ENCODE measurements at places on chromosomes 16 and 17.
A peak's percentile ranks its signal among the peaks of the same experiment; 100 is the strongest.

- no peaks in the 10 kb centered on the region for H3K4me1 ChIP-seq
- no peak for DNase-seq
- no peak overlapping the region for H3K4me3 ChIP-seq
- no peaks in the 10 kb centered on the region for H3K36me3 ChIP-seq
- H3K27ac ChIP-seq, result no peak overlapping the region
Observed at GRCh38 chr16:68731637-68732036, 5.5 kb upstream of the CDH1 start.

- peaks cover 24% of the 10 kb centered on the region for H3K36me3 ChIP-seq
- H3K27me3 ChIP-seq, result no peaks in the 10 kb centered on the region
- DNase-seq, result peak; percentile 69
Observed at GRCh38 chr16:84482001-84482891, 22.2 kb downstream of the MEAK7 start.

- H3K27ac ChIP-seq, result no peak overlapping the region
- H3K36me3 ChIP-seq, result peaks cover 57% of the 10 kb centered on the region
- no peaks in the 10 kb centered on the region for H3K4me1 ChIP-seq
Observed at GRCh38 chr16:3672571-3673041, 18.1 kb downstream of the DNASE1 start.

DNA sequence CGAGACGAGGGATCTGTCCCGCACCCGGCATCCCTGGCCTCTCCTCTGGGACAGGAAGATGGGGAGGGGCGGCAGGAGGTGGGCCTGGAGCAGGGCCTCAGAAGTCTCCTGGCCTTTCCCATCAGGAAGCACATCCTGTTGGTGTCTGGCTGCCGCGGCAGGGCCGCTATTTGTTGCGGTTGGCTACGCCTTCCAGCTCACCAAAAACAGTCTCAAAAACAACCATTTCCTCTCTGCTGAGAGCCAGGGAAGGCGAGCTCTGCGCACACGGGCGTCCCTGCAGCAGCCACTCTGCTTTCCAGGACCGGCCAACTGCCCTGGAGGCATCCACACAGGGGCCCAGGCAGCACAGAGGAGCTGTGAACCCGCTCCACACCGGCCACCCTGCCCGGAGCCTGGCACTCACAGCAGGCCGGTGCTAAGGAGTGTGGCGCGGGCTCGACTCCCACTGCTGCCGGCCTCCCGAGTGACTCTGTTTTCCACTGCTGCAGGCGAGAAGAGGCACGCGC is at the start of gene TMEM204:
Gene TMEM204 (plus strand): TSS at position 224 of the 509 bp plus-strand sequence. CDS start 610 bp downstream, outside the sequence.
- peaks cover 34% of the 10 kb centered on the region for H3K4me1 ChIP-seq
- DNase-seq, result peak; percentile 86
- peak within 1 kb of the TSS; percentile 79 for H3K27ac ChIP-seq
- no peaks in the 10 kb centered on the region for H3K27me3 ChIP-seq
- no peaks in the 10 kb centered on the region for H3K36me3 ChIP-seq

DNA sequence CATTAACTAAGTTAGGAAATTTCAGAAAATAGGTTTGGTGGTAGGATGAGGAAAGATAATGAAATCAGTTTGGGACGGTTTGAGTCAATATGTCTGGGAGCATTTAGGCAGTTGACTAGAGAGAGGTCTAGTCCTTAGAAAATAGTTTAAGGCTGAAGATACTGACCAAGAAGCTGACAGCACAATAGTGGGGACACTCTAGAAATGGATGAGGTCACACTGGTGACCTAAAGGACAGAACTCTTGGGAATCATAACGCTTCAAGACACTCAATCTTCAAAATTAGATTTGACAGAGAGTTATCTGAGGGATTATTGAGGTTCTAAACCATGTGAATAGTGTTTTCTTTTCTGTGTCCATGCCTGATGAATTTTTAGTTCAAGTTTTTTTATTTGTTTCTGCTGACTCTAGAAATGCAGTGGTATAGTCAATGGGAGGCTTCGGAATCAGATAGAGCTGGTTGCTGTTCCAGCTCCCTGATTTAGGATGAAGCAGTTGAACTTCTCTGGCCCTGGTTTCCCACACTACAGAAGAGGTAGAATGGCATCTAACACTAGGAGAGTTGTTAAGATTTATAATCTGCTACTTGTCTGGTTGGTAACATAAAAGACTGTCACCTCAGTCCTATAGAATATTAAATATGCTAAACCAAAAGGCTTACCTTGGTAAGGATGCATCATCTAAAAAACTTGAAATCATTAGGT is 29.7 kb downstream of the MMD start:
- no peaks in the 10 kb centered on the region for H3K4me1 ChIP-seq
- peaks cover 48% of the 10 kb centered on the region for H3K36me3 ChIP-seq
- DNase-seq, result no peak

DNA sequence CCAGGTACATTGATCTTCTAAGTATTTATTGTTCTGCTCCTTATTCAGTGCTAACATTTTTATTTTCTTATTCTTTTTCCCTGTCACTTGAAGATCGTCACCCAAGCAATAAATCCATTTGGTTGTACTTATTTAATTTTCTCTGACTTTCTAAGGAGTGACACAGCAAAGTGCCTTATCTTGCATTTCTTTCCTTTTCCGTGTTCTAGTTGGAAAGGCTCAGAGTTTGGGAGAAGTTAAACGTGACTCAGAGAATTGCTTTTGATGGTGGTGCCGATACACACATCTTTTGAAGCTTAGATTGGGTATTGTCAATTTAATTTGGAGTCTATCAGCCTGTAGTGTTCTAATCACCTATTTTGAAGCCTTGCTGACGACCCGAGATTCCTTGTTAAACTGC is 72.0 kb downstream of the PITPNC1 start:
- no peak for DNase-seq
- no peaks in the 10 kb centered on the region for H3K27me3 ChIP-seq
- H3K4me3 ChIP-seq, result no peak overlapping the region

DNA sequence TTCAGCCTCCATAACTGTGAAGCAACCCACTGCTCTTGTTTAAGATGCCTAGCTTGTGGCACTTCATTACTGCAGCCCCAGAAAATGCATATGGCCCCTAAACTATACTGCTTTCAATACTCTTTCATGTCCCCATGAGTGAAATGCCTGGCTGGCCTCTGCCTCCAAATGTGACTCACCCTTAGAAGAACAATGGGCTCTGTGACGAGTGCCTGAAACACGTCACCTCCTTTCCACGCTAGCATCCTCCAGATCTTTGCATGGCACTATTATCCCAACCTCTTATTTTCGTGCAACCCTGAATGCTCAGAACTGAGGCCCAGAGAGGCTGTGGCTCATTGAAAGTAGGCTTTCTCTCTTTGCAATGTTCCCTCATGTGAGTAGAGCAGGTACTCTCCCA is 233.1 kb downstream of the CBLN1 start:
- no peaks in the 10 kb centered on the region for H3K36me3 ChIP-seq
- DNase-seq, result no peak
- no peak overlapping the region for H3K27ac ChIP-seq
- no peaks in the 10 kb centered on the region for H3K27me3 ChIP-seq
- H3K4me1 ChIP-seq, result no peaks in the 10 kb centered on the region
